ENCODE measurements at places on chromosomes 1 and 21. TPM values are rescaled to one million over a fixed set of nuclear protein-coding genes. Genes with fewer than 3 reads are reported as not detected.
A peak's percentile ranks its signal among the peaks of the same experiment; 100 is the strongest.

HSD3B2 gene
- total RNA-seq = not detected

- peak; percentile 62 for DNase-seq
- peaks cover 14% of the 10 kb centered on the region for H3K27me3 ChIP-seq
- H3K36me3 ChIP-seq = no peaks in the 10 kb centered on the region
- H3K27ac ChIP-seq = peak overlapping the region; percentile 55
- H3K4me3 ChIP-seq = peak overlapping the region; percentile 58
Observed at GRCh38 chr1:233614743-233615521, 1.0 kb downstream of the KCNK1 start.

GRCh38 chr21:35491920-35492678 lies 443.0 kb upstream of the RUNX1 start:
- DNase-seq = no peak
- no peak overlapping the region for H3K4me3 ChIP-seq
- no peak overlapping the region for H3K27ac ChIP-seq
- H3K4me1 ChIP-seq = no peaks in the 10 kb centered on the region

DNA sequence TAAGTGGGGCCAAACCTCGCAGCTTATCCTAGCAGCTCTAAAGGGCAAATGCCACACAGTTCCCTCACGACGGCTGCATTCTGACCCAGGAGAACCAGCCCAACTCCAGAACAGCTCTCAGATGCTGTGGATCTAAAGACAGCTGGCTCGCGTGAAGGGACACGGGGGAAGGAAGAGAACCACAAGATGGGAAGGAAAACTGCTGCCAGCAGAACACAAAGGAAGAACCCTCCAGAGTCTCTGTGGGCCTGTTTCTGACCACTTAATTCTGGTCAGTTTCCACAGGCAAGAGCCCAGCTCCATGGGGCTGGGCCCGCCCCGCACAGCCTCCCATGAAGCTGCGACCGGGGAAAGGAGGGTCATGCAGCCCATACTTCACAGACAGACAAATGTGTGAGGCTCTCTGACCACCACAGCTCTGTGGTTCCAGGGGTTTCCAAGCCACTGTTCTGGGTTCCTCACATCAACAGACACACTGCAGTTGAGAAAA lies 61.1 kb downstream of the SLC45A1 start:
- peak overlapping the region; percentile 80 for H3K27ac ChIP-seq
- H3K36me3 ChIP-seq = no peaks in the 10 kb centered on the region
- peaks cover 84% of the 10 kb centered on the region for H3K4me1 ChIP-seq
- no peak for DNase-seq
- H3K27me3 ChIP-seq = no peaks in the 10 kb centered on the region

DNA sequence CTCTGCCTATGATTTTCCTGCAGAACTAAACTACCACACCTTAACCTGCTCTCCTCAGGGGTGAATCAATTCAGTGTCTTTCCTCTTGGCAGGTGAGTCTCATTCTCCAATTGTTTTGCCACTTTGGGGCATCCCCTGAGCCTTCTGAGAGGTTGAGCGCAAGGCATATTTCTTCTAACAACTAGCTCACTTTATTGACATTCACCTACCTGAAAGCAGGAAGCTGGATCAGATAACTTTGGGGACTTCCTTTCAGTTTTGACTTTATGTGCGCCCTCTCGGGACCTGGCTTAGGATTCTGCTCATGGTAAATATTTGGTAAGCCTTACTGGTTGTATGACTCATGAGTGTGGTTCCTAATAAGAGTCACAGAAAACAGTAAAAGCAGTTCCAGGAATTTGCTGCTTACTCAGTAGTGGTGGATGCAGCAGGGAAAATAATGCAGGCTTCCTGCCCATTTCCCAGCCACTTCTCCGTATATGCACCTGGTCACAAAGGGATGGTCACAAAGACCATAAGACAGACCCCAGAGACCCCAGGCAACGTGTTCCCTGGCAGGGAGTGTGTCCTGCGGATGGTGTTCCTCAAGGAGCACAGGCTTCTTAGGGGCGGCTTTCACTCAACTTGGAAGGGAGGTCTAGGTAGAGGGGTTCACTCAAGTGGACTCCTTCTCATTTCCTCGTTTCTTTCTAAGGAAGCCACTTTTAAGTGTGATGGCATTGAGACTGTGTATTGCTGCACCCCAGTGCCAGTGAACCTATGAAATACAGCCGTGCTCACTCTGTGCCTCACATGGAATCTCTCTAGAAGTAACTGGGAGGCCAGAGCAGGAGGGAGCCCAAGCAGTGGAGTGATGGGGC lies 22.0 kb upstream of the BATF3 start:
- no peak overlapping the region for H3K27ac ChIP-seq
- DNase-seq = no peak
- H3K4me1 ChIP-seq = peaks cover 5% of the 10 kb centered on the region
- no peaks in the 10 kb centered on the region for H3K27me3 ChIP-seq
- H3K4me3 ChIP-seq = no peak overlapping the region

DNA sequence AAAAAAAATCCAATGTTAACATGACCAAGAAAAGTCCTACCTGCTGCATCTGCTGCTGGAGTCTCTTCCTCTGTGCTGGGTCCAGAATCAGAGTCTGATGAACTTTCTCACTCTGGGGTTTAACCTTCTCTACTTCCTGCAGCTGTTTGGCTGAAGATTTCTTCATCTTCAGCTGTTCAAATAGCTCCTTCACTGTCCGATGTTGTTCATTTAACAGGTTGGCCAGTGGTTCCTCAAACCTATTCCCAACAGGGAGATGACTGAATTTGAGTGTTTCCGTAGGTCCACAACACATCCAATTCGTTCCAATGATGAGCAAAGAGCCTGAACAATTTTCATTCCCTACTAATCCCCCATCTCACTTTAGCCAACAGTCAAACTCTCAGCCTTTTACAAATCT lies 79.4 kb downstream of the GON4L start:
- H3K4me3 ChIP-seq = no peak overlapping the region
- H3K4me1 ChIP-seq = no peaks in the 10 kb centered on the region
- H3K27ac ChIP-seq = no peak overlapping the region
- DNase-seq = no peak
- no peaks in the 10 kb centered on the region for H3K27me3 ChIP-seq
- peaks cover 70% of the 10 kb centered on the region for H3K36me3 ChIP-seq

GRCh38 chr1:67816095-67816475 lies 17.2 kb downstream of the GNG12 start:
- no peak overlapping the region for H3K4me3 ChIP-seq
- DNase-seq = no peak
- H3K36me3 ChIP-seq = no peaks in the 10 kb centered on the region
- H3K27me3 ChIP-seq = no peaks in the 10 kb centered on the region

- no peak overlapping the region for H3K27ac ChIP-seq
- H3K27me3 ChIP-seq = no peaks in the 10 kb centered on the region
Observed at GRCh38 chr1:172790245-172790644, 131.3 kb downstream of the FASLG start.

DNA sequence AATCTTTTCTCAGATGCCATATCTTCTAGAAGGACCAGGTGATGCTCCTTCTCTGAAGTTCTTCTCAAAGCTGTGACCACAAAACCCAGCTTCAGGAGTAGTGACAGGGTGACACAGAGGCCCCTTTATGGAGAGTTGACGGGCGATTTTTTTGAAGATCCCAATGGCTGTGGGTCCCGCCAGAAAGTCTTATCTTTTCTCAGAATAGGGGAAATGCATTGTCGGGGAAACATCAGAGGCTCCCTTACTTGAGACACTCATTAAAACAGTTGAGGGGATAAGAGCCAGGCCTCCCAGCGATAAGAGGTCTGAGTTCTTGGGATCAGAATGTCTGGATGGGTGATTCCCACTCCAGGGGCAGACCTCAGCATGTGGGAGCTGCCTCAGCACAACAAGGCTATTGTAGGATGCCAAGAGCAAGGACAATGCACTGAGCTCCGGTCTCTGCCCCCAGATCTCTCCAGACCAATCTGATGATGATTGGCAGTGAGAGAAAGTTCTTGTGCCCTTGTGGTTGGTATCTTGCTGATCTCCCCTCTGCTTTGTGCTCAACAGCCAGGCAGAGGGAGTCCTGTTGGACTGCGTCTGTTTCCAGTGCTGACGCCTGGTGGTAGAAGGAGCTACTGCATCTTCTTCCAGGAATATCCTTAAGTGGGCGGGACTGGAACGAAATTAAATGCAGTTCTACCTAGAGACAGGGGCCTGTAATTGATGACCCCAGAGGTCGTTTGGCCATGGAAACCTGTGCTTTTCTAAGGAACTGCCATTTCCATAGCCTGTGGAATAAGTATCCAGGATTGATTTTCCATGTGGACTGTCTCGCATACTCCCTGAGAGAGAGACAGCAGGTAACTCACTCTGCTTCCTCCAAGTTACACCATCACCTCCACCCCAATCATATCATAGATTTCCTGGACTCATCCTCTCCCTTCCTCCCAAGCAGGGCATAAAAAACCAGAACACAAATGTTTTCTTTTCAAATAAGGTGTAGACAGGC lies 6.8 kb upstream of the ACKR1 start:
- H3K4me1 ChIP-seq = no peaks in the 10 kb centered on the region
- H3K4me3 ChIP-seq = no peak overlapping the region
- no peaks in the 10 kb centered on the region for H3K36me3 ChIP-seq
- DNase-seq = peak; percentile 63
- no peak overlapping the region for H3K27ac ChIP-seq

- no peak overlapping the region for H3K27ac ChIP-seq
- H3K4me1 ChIP-seq = no peaks in the 10 kb centered on the region
- no peaks in the 10 kb centered on the region for H3K27me3 ChIP-seq
- peaks cover 15% of the 10 kb centered on the region for H3K36me3 ChIP-seq
- no peak for DNase-seq
Observed at GRCh38 chr1:227744668-227745067, 9.4 kb downstream of the SNAP47 start.
